Activated CD4-positive, CD25-positive, alpha-beta regulatory T cell treated with anti-CD3 and anti-CD28 coated beads, Interleukin-2, amount 50 U/mL, for 72 hours (primary cell): ENCODE measurements at places on chromosomes 7 and 10.

DNA sequence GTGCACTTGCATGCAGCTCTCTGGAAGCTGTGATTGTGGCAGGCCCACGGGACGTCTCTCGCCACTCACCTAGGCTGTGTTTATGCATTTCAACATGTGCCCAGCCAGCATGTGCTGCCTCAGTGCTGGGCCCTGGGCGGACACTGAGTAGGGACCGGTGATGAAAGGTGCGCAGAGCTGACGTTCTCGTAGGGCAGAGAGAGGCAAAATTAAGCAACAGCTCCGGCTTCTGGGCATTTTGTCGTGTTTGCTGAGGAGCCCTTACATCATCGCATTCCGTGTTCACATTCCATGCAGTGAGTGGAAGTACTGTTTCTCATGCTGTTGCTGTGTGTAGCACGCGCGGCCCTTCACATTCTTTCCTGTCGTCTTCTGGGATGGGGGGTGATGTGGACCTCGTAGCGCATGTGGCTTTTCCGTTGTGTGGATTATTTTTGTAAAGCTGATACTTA is 50.5 kb downstream of the PRF1 start:
- no peak for DNase-seq

DNA sequence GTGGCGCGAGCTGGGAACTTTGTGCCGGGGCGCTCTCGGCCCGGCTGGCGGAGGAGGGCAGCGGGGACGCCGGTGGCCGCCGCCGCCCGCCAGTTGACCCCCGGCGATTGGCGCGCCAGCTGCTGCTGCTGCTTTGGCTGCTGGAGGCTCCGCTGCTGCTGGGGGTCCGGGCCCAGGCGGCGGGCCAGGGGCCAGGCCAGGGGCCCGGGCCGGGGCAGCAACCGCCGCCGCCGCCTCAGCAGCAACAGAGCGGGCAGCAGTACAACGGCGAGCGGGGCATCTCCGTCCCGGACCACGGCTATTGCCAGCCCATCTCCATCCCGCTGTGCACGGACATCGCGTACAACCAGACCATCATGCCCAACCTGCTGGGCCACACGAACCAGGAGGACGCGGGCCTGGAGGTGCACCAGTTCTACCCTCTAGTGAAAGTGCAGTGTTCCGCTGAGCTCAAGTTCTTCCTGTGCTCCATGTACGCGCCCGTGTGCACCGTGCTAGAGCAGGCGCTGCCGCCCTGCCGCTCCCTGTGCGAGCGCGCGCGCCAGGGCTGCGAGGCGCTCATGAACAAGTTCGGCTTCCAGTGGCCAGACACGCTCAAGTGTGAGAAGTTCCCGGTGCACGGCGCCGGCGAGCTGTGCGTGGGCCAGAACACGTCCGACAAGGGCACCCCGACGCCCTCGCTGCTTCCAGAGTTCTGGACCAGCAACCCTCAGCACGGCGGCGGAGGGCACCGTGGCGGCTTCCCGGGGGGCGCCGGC is 870 bp downstream of the FZD1 start:
- no peak for DNase-seq

- DNase-seq = no peak
Measured at GRCh38 chr7:2487586-2488271, 11.5 kb upstream of the GRIFIN start.

DNA sequence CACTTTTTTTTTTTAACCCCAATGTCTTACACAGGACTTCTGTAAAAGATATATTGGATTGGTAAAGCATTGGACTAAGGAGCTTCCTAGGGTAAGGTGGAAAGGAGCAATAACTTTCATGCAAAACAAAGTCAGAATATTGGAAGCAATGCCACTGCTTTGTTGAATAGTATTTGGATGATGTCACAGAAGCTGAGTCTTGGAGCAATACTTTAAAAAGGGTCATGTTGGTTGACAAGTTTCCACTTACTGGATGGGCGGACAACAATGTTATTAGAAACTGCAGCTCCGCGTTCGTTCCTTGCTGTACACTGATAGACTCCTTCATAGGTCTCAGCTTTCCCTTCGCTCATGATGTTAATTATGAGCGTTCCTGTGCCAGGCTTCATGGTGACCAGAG is 101.9 kb upstream of the LAMB4 start:
- no peak for DNase-seq

DNA sequence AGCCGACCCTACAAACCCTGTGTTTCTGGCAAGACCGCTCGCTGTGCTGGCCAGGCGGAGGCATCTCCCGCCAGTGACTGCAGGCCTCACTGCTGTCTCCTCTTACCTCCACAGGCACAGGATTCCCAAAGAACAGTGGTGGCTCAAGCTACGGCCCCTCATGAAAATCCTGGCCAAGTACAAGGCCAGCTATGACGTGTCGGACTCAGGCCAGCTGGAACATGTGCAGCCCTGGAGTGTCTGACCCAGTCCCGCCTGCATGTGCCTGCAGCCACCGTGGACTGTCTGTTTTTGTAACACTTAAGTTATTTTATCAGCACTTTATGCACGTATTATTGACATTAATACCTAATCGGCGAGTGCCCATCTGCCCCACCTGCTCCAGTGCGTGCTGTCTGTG is 36.2 kb downstream of the PITRM1 start:
- DNase-seq = no peak

GRCh38 chr10:132941640-132942051 is 724 bp downstream of the CFAP46 start:
- no peak for DNase-seq

- DNase-seq = peak; percentile 54
Measured at GRCh38 chr10:13787015-13787421, 200.3 kb downstream of the PRPF18 start.
